T-helper 9 cell (primary cell): ENCODE measurements at places on chromosomes 1 and 21.

DNA sequence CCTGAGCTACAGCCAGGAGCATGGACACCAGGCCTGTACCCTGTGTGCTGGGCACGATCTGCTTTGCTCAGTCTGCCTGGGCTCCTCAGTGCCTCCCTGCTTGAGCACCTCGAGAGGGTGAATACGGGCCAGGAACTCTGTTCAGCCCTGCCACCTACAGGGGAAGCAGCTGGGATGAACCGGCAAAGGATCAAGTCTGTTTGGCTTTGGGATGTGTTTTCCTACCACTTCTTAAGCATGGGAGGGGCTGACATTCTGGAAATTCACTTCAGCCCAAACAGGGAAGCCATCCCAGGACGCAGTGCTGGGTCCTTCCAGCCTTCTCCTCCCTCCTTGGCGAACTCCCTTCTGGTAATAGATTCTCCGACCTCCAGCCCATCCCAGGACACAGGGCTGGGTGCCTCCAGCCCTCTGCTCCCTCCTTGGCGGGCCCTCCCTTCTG is 55.8 kb upstream of the SELENON start:
- DNase-seq, result no peak

DNA sequence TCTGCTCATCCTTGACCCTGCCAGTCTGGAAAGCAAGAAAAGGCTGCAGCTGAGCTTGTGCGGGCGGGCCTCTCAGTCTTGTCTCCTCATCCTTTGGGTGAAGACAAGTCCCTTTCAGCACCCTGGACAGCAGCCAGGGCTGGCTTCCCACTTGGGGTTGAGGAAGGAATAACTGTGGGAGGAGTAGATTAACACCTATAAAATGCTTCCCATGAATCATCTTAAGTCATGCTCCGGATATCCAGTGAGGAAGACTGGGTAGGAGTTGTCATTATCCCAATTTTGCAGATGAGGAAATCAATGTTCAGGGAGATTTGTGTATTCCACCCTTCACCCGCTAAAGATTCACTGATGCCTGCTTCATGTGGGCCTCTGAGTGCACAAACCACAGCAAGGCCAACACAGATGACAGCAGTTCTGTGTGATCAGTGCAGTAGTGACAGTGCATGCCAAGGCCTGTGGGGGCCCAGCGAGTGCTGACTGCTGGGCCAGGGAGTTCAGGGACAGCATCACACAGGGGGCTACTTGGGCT is 20.1 kb upstream of the COL16A1 start:
- peak; percentile 44 for DNase-seq

DNA sequence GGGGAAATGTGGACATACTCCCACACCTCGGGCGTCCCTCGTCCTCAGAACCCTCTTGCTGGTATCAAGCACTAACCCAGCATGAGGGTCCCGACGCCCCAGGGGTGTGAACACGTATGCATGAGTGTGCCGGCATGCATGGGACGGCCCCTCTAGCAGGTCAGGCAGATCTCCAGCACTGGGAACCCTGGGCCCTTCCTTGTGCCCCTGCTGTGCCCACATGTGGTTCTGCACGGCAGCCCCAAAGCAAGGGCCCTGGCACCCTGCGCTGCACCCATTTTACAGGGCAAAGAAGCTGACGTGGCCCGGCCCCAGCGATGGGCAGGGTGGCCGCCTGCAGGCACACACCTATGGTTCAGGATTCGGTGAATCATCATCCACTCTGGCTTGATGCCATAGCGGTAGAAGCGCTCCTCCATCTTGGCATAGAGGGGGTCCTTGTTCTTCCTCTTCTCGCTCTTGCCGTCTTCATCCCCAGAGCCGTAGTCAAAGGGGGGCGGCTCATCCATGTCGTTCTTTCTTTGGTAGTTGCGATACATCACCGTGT is 34.2 kb downstream of the CHD5 start:
- no peak for DNase-seq

DNA sequence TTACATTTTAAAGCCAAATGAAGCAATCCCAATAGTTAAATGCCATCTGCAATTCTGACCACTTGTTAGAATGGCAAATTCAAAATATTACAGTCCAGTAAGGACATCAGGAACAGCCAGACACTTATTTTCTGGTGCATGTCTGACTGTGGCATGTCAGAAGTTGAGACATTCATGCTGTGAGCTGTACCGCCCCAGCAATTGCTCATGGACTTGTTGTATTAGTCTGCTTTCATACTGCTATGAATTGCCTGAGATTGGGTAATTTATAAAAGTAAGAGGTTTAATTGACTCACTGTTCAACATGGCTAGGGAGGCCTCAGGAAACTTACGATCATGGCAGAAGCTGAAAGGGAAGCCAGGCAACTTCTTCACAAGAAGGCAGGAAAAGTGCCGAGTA is 19.1 kb downstream of the DDAH1 start:
- no peak for DNase-seq

GRCh38 chr1:210635108-210635507 is 306.4 kb downstream of the HHAT start:
- no peak for DNase-seq

- DNase-seq, result no peak
Observed at GRCh38 chr1:156513185-156513584, 12.6 kb upstream of the MEF2D start.

- DNase-seq, result no peak
Observed at GRCh38 chr1:67793562-67793961, 39.7 kb downstream of the GNG12 start.

- no peak for DNase-seq
Observed at GRCh38 chr1:48536477-48536876, 64.5 kb upstream of the SPATA6 start.

DNA sequence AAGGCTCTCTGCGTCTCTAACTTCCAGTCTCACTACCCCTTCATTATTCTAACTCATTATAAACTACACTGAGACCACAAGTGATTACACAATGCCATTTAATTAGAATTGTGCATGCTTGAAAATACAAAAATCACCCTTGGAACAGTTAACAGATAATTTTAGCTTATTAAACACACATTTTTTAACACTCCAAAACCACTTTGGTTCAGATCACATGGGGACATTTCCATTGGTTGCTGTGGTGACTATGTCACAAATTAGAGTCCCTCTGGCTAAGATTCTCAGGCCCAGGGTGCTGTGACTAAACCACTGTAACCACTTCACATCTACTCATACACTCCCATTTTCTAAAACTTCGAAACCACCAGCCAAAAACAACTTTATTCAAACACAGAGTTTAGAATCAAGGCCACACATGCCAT is 43.0 kb downstream of the JAK1 start:
- no peak for DNase-seq

DNA sequence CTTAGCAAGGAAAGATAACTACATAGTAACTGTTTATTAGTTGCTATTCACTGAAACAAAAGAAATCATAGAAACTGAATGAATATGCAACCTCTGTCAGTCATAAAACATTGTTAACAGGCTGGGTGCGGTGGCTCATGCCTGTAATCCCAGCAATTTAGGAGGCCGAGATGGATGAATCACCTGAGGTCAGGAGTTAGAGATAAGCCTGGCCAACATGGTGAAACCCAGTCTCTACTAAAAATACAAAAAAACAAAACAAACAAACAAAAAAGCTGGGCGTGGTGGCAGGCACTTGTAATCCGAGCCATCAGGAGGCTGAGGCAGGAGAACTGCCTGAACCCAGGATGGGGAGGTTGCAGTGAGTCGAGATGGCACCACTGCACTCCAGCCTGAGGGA is 44.1 kb downstream of the CRB1 start:
- DNase-seq, result no peak

DNA sequence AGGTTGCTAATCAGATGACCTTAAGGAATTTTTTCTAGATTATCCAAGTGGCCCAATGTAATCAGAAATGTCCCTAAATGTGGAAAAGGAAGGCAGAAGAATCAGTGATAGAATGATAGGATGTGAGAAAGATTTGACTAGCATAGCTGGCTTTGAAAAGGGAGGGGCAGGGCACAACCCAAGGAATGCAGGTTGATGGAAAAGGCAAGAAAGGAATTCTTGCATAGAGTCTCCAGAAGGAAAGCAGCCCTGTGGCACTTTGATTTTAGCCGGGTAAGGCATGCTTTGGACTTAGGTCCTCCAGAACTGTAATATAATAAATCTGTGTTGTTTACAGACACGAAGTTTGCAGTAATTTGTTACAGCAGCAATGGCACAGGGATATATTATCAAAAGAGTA is 375.7 kb upstream of the B3GALT2 start:
- no peak for DNase-seq

- DNase-seq, result no peak
Observed at GRCh38 chr1:208248991-208249696, 5.0 kb upstream of the PLXNA2 start.

DNA sequence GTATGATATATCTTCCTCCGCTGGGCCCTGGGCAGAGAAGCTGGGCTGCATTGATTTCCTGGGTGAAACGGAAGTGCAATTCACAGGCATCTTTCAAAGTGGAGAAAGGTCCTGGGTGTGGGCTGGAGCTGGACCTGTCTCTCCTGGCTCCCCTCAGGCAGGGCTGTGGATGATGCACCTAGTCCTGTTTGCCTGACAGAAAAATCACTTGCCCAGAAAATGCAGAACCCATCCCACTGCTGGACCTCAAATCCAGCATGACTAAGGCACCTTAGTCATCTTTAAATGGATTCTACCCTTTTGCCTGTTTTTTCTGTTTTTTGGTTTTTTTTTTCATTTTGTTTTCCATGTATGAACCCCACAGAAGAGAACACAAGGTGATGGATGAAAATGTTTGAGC is 49.7 kb downstream of the MYSM1 start:
- DNase-seq, result no peak

DNA sequence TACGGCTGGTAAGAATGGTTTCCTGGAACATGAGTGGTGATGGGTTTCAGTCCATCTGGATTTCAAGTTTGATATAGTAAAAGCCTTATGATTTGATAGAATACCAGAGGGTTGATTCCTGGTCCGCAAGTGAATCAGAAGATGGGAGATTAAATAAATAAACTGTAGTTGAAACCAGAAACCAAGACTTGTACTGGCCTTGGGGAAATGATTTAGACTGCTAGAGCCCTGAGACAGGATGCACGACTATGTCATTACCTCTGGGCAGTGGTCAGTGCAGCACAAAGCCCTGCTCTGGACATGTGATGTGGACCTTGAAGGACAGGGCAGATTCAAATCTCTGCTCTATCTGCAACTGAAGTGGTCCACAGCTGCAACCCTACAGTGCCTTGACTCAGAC is 15.6 kb upstream of the FMOD start:
- no peak for DNase-seq

DNA sequence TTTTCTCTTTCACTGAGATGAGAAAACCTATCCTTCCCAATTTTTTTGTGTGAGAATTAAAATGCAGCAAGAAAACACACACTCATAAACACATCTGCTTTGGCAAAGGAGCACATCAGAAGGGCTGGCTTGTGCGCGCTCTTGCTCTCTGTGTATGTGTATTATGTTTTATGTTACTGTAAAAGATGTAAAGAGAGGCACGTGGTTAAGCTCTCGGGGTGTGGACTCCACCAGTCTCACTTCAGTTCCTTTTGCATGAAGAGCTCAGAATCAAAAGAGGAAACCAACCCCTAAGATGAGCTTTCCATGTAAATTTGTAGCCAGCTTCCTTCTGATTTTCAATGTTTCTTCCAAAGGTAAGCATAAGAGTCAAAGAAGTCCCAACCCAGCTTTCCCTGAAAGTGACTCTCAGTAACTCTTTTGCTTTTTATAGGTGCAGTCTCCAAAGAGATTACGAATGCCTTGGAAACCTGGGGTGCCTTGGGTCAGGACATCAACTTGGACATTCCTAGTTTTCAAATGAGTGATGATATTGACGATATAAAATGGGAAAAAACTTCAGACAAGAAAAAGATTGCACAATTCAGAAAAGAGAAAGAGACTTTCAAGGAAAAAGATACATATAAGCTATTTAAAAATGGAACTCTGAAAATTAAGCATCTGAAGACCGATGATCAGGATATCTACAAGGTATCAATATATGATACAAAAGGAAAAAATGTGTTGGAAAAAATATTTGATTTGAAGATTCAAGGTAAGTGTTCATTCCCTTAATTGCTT is at the start of gene CD2:
CD2 (plus strand) TSS at position 233 of the 780 bp plus-strand sequence; CDS start at position 296, 63 bp downstream.
- DNase-seq, result no peak

- no peak for DNase-seq
Observed at GRCh38 chr21:42887326-42887725, 5.8 kb upstream of the NDUFV3 start.

GRCh38 chr1:10651389-10651766 is 145.1 kb downstream of the CASZ1 start:
- DNase-seq, result no peak

DNA sequence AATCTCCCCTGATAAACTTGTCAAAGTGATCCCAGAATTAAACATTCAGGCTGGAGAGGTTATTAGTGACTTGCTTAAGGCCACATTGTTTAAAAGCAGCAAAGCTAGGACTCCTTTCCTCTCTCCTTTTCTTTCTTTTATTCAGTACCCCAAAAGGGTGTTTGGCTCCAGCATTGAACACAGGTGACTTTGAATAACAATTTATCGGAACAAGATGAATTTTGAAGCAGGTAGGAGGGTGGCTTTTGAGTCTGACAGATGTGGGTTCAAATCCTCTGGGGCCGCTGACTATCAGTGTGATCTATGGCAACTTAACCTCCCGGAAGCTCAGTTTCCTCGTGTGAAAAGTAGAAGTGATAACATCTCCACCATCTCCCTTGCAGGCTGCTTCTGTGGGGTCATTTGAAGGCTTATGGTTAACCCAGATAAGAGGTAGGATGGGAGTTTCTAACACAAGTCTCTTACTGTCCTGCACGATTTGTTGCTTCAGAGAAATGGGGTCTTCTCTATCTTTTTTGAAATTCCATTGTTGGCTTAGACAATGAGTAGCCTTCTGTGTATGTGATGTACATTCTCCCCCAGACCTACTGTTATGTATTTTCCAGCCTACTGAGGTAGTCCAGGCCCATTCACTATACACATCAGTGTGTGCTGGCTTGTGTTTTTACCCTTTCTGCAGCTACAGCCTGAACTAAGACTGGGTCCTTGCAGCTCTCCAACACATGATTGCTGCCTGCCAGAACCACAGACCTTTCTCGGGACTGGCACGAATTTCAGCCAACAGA is 29.0 kb downstream of the JUN start:
- DNase-seq, result no peak

DNA sequence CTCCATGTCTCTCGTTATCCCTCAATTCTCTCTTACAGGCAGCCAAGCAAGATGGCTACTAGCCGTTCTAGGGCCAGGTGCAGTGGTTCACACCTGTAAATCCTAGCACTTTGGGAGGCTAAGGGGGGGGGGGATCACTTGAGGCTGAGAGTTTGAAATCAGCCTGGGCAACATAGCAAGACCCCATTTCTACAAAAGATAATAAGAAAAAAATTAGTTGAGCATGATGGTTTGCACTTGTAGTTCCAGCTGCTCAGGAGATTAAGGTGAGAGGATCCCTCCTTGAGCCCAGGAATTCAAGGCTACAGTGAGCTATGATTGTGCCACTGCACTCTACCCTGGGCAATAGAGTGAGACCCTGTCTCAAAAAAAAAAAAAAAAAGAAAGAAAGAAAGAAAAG is 80.4 kb downstream of the NKAIN1 start:
- no peak for DNase-seq

- no peak for DNase-seq
Observed at GRCh38 chr1:119587341-119587740, 60.7 kb downstream of the ZNF697 start.
